HS-27A (cell line): ENCODE measurements at places on chromosomes 6 and 20.

- DNase-seq = no peak
These were observed 208.7 kb upstream of the PREP start for GRCh38 chr6:105611606-105612005.

DNA sequence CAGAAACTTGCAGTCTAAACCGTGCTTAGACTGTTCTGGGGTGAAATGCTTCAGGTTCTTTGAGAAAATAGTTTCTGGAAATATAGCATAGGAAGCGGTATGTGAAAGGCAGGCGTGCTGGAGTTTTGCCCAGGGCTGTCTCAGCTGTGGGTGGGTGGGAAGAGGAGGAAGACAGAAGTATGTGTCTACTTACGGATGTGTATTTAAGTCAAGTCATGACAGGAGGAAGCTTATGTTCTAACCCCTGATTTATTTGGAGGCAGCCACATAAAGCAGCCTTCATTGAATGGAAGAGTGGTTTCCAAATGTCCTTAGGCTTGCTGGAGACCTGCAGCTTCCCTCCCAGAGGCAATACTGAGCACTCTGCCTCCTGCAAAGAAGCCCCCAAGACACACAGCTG is 345.8 kb upstream of the PRND start:
- no peak for DNase-seq

DNA sequence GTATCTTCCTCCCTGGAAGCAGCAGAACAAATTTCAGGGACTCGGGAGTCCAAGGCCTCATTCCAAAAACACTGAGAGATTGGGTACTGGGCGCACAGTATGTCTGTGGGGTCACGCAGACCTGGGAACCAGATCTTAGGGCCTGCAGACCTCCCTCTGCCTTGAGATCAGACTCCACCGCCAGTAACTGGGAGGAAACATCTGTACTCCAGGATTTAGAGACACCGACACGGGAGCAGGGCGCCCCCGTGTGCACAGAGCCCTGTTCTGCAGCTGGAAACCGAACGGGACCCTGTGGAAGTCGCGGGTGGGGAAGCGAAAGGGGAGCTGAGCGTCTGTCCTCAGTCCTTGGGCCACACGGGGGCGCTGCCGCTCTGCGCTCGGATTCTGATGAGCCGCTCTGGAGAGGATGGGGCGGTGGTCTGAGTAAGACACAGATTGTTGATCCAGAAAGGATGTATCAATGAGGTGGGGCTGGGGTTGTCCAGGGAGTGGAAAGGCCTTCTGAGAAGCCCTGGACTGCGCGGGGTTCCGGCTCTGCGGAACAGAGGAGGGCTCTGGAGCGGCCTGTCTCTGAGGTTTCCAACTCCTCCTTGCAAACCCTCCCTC is 35.7 kb upstream of the HLA-E start:
- DNase-seq = no peak

DNA sequence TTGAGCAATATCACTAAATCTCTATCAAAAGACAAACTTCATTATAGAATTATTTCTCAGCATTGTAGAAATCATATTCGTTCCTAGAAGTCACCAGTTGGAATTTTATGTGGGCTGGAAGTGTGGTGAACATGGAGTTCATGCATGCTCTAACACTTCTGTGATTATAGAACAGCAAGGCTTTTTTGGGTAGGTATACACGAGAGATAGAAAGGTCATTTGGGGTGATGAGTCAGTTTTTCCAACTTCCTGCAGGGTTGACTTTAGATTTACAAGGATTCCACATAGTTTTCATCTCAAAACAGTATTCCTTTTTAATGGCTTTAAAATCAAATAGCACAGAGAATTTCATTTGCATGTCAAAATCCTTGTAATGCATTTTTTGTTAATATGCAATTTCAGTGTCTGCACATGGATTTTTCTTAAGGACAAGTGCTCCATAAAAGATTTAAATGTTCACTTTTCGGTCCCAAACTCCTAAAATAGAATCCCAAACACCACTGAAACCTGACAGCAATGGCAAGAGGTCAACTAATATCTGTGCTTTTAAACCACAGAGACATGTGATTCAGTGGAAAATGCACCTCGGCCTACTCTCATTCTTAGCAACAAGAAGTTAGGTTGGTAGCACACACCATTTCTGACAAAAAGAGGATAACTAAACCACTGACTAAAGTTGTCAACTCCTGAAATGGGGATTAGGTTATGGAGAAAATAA is 211.0 kb downstream of the MOXD1 start:
- no peak for DNase-seq

DNA sequence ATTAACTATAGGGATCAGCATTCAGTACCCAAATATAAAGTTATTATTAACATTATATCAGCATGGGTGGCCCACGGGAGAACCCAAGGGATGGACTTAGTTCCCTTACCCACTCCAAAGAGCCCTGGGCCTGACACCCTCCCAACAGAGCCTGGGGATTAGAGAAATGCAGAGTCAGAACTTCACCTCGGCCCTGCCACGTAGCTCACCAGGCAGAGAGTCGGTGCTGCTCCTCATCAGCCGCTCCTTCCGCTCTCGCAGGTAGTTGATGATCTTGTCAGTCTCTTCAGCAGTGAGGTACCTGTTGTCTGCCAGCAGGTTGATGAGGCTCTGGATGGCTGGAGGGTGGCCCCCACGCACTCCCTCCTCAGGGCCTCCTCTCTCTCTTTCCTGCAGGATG is 26.6 kb downstream of the NCOA5 start:
- DNase-seq = no peak

GRCh38 chr20:54237116-54237943 is 29.4 kb downstream of the PFDN4 start:
- no peak for DNase-seq

DNA sequence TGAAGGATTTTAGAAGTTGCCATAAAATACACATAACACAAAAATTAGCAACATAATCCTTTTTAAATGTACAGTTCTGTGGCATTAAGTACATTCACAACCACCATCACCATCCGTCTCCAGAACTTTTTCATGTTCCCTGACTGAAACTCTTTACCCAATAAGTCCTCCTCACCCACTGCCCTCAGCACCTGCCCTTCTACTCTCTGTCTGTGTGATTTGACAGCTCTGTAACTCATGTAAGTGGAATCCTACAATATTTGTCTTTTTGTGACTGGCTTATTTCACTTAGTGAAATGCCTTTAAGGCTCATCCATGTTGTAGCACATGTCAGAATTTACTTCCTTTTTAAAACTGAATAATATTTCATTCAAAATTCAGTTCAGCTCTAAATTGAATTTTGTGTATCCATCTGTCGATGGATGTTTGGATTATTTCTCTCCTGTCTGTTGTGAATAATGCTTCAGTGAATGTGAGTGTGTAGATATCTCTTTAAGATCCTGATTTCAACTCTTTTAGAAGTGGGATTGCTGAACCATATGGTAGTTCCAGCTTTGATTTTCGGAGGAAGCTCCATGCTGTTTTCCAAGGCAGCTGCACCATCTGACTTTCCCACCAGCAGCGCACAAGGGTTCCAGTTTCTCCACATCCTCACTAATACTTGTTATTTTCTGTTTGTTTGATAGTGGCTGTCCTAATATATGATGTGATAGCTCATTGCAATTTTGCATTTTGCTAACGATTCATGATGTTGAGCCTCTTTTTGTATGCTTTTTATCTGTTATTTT is 4.2 kb downstream of the ENTPD6 start:
- no peak for DNase-seq

DNA sequence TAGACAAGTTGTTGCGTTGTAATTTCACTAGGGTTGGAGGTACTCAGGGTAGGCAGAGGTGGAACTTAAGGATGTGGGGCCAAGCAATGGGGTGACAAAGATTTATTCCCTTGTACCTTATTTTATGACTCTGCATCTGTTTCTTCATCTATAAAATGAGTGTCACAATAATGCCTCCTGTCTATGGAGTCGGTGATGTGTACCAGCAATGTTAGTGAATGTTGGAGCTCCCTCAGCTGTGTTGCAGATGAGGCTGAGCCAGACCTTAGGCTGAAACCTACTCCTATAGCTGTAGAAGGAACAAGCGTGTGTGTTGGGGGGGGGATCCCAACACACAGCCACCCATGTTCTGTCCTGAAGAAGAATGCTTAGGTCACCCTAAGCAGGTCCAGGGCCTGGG is 4.5 kb downstream of the UBE2C start:
- no peak for DNase-seq

DNA sequence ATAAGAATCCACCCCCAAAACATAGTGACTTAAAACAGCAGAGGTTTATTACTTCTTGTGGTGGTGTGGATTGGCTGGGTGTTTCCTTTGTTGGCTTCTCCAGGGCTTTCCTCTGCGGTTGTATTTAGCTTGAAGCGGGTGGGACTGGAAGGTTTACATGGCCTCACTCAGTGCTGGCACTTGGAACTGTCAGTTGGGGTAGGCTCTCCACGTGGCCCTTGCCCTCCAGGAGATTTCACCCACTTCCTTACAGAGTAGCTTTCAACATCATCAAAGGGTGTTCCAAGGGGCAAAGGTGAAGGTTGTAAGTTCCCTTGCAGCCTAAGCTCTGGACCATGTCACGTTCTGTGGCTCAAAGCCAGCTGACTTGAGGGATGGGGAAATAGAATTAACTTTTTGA is 32.5 kb upstream of the NKX2-2 start:
- no peak for DNase-seq

DNA sequence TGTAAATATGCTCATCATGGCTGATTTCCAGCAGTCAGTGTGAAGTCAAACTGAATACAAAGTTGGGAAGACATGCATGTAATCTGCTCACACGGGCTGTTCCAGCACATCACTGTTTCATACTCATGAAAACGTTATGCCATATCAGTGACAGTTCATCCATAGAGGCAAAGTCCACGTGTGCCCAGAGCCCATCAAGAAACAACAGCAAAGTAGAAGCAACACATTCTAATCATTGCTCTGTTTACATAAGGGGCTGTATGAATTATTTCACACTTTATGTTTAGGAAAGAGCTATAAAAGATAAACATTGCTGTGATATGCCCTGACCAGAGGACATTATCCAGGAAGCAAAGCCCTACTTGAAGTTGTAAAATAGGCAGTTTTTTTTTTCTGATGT is 157.0 kb upstream of the ENPP5 start:
- no peak for DNase-seq

DNA sequence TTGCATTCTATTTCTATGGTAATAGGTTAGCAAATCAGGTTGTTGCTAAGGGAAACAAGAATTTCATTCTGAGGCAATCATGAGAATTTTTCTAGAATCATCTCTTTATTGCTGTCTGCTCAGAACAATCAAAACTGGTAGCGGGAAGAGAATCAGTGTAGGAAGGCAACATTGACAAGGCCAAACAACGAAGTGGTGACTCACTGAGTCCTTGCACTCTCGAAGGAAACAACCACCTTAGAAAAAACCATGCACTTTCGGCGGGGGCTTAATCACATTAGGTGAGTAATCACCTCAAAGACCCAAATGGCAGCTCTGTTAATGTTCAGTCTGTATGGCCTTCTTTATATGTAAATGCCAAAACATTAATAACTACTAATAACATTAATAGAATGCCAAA is 78.8 kb upstream of the MAP7 start:
- DNase-seq = no peak

DNA sequence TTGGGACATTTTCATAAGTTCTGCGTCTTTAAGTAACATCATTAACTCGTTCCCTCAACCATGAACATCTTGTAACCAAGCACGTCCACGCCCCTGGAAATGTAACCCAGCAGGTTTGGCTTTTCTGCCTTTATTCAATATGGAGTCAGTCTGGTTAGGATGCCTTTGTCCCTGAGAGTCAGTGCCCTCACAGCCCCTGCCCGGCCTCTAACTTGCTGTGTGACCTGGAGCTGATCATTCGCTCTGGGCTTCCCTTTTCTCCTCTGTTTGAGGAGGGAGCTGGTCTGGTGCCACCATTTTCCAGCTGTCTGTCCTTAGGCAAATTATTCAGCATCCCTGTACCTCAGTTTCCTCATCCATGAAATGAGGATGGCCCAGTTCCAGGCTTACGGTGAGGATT is 26.5 kb upstream of the ANGPT4 start:
- DNase-seq = no peak

- DNase-seq = no peak
These were observed 4.5 kb upstream of the GPSM3 start for GRCh38 chr6:32196682-32197616.

GRCh38 chr6:20936949-20937348 is 402.7 kb downstream of the CDKAL1 start:
- no peak for DNase-seq

DNA sequence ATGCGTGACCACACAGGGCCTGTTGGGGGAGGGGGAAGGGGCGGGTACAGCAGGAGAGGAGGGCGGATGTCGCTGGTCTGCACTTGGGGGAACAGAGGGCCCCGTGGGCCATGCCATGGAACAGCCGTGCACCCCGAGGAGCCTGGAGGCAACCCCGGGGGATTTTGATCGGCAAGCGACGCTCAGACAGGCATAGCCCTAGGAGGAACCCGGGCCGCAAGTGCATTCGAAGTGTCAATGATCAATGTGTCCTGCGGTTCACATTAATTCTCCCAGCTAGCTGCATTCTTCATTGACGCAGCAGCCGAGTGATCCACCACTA is 772.8 kb upstream of the DEFB115 start:
- no peak for DNase-seq

DNA sequence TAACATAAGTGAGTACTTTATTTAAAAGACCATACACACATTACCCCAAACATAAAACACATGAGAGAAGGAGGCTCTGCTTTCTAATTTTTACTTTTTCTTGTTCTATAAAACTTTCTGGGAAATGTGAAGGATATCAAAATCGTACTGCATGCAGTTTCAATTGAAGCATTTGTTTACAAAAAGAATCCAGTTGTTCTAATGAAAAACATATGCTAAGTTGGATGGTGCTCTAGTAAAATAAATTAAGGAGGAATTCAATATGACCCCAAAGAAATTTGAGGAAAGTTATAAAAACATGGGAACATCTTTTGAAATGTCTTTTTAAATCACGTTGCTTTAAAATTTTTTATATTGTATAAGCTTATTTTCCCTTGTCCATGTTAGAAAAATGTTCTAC is 37.6 kb downstream of the OR2B6 start:
- DNase-seq = no peak

- DNase-seq = no peak
These were observed 3.4 kb downstream of the UBE3D start for GRCh38 chr6:83062225-83062624.

DNA sequence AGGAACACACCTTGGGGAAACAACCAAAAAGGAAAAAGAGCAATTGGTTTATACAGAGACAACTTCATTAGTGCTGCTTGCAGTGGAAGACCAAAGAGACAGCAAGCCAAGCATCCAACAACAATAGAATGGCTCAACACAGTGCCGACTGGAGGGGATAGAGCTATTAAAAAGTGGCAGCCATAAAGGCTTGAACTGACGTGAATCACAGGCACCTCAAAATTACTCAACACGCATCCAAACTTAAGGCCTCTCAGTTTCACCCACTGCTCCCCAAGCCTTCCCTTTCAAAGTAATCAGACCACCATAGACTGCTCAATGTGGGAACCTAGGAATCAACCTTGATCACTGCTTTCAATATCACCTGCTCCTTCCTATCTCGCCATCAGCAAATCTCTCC is 9.7 kb downstream of the TNFRSF21 start:
- DNase-seq = no peak

DNA sequence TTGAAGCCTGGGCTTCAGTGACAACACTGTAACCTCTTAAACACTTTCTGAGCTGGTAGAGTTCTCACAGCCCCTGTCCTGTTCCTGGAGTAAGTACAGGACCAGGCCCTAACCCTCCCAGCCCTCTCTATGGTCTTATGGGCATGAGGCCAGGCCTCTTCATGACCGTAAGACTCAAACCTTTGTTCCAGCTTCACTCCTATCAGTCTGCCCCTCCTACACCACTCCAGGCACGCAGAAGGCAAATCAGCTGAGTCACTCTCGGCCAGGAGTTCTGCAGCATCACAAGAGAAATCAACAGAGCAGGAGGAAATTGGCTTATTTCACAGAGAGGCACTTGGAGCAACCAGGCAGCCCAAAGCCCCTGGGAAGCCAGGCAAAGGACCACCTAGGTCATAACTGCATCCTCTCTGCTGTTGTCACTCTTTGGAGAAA is 25.3 kb upstream of the CHD6 start:
- no peak for DNase-seq
